ENCODE measurements at places on chromosomes 3 and 15.

DNA sequence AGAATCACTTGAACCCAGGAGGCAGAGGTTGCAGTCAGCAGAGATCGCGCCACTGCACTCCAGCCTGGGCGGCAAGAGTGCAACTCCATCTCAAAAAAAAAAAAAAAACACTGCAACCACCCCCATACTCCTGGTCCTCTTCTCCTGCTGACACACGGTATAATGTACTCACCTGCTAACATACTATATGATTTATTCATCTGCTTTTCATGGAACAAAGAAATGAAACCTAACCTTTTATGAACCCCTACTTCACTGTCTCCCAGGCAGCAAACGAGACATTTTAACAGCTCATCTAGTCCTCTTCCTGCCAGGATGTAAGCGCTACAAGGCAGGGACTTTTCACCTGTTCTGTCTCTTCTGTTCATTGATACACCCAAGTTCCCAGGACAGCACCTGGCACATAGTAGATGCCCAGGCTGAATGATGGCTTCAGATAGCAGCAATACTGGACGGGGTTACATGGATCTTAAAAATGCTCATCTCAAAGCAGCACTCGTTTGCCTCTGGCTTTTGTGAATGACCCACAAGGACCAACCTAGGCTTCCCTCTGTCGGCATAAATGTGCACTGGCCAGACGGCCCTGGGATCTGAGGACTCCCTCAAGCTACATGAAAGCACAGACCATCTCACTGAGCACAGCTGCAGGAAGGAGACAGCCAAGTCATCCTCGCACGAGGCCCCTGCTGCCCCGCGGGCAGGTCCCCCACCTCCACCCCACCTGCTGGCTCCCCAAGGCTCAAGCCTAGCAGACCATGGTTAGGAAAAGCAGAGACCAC is 20.3 kb downstream of the XXYLT1 start:
- no peak for DNase-seq

GRCh38 chr3:67678665-67679064 is 24.3 kb upstream of the SUCLG2 start:
- DNase-seq: peak; percentile 44

DNA sequence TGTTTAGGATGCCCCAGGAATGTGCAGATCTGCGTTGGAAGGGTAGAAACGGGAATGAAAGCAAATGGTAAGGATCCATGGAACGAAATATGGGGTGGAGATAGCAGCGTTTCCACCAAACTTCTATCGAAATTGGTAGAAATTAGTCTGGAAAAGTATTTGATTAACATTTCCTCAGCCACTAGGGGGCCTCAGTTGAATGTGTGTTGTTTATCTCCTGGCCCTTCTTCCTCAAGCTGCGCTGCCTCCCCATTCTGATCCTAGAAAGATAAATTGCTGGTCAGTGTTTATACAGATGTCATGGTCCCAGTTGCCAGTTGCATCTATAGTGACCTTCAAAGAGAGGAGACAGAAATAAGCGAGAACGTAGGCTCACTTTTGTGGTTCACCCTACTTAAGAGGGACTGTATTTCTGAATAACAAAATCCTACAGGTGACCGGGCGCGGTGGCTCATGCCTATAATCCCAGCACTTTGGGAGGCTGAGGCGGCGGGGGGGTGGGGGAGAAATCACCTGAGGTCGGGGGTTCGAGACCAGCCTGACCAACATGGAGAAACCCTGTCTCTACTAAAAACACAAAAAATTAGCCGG is 457.1 kb downstream of the SQOR start:
- peak; percentile 17 for DNase-seq

DNA sequence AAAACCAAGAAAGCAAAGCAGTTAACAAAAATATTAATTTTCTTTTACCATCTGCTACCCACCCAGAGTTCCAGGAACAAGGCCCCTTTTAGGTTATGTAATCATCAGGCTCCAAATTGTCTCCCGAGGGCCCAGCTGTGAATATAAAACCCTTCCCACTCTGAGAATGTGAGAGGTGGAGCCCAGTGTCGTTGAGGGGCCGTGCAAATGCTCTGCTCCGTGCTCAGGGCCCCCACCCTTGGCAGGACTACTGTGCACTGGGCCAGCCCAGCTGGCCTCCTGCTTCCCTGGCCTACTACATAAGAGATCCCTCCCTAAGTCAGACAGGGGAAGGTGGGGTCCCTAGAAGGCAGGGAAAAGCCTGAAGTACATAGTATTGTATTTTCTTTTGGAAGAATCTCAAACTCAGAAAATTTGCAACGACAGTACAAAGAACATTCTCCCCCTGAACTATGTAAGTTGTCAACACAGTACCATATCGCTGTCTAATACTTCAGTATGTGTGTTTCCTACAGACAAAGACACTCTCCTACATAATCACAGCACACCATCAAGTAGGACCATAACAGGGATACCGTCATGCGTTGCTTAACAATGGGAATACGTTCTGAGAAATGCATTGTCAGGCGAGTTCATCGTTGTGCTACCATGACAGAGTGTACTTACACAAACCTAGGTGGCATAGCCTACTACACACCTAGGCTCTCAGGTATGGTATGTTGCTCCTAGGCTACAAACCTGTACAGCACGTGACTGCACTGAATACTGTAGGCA is 4.4 kb upstream of the CLEC3B start:
- no peak for DNase-seq

DNA sequence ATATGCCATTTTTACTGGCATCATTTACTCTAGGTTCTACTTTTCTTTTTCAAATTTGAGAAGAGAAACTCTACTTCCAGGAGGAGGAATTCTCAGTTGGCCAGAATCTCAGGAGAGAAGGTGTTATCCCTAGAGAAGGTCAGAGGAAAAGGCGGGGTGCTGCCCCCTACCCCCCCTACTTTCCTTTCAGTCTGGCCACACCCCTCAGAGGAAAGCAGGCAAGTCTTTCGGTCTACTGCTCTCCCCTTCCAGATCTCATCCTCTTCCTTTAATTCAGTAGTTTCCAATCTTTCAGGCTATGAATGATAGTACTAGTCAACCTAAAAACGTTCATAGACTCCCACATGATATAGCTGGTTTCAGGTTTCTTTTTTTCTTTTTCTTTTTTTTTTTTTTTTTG is 366.5 kb upstream of the TBL1XR1 start:
- no peak for DNase-seq

GRCh38 chr3:30516238-30516637 is 90.2 kb upstream of the TGFBR2 start:
- no peak for DNase-seq

All from activated CD8-positive, alpha-beta T cell treated with anti-CD3 and anti-CD28 coated beads for 36 hours (primary cell).